ENCODE measurements at places on chromosomes 16 and 17.

DNA sequence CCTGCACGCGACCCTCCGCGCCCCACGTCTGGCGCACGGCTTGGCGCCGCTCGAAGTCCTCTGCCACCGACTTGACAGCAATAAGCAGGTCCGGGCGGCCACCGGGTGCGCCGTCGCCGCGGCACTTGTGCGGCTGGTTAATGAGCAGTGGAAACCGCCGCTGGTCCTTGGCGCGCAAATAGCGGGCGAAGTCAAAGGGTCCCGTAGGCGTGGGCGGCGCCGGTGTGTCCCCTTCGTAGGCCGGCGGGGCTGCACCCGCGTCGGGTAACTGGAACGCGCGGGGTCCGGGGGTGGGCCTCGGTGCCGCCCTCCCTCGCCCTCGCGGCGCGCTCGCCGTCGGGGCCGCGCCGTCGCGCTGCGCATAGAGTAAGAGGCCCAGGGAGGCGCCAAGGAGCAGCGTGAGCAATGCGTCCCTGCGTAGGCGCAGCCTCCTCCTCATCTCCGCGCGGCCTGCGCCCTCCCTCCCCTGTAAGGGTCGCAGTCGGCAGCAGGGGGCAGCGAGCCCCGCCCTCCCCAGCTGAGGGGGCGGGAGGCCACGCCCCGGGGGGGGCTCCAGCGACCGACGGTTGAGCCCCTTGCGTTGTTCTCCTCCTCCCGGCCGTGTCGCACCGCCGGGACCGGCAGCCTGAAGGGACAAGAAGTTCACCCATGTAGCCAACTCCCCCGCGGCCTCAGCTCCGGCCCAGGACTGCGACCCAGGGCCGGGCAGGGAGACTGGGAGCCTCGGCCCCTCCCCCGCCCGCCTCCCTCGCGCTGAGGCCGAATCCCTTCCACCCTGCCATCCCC lies 558 bp downstream of the B3GNT9 start:
- peaks cover 46% of the 10 kb centered on the region for H3K36me3 ChIP-seq
- H3K4me1 ChIP-seq = peaks cover 33% of the 10 kb centered on the region
- H3K27me3 ChIP-seq = peaks cover 21% of the 10 kb centered on the region
- no peak overlapping the region for H3K27ac ChIP-seq
- DNase-seq = peak; percentile 76
- peak overlapping the region; percentile 60 for H3K4me3 ChIP-seq

- H3K4me3 ChIP-seq = no peak overlapping the region
- H3K27ac ChIP-seq = no peak overlapping the region
- no peak for DNase-seq
- H3K4me1 ChIP-seq = peaks cover 2% of the 10 kb centered on the region
Observed at GRCh38 chr17:56983366-56983765, 5.4 kb downstream of the SCPEP1 start.

- peaks cover 72% of the 10 kb centered on the region for H3K36me3 ChIP-seq
- no peak for DNase-seq
- no peaks in the 10 kb centered on the region for H3K27me3 ChIP-seq
- peaks cover 2% of the 10 kb centered on the region for H3K4me1 ChIP-seq
Observed at GRCh38 chr17:13003454-13003851, 14.4 kb downstream of the ELAC2 start.

- no peak for DNase-seq
- H3K36me3 ChIP-seq = no peaks in the 10 kb centered on the region
- no peak overlapping the region for H3K4me3 ChIP-seq
- no peak overlapping the region for H3K27ac ChIP-seq
Observed at GRCh38 chr16:9384141-9384540, 292.7 kb downstream of the HAPSTR1 start.

GRCh38 chr16:27174007-27174406 lies 29.3 kb upstream of the KDM8 start:
- DNase-seq = no peak
- peaks cover under 1% of the 10 kb centered on the region for H3K4me1 ChIP-seq
- no peak overlapping the region for H3K27ac ChIP-seq

GRCh38 chr17:76689859-76690258 lies 20.9 kb downstream of the MXRA7 start:
- DNase-seq = no peak
- H3K27ac ChIP-seq = no peak overlapping the region
- H3K4me1 ChIP-seq = peaks cover 61% of the 10 kb centered on the region
- no peaks in the 10 kb centered on the region for H3K27me3 ChIP-seq
- H3K4me3 ChIP-seq = no peak overlapping the region
- H3K36me3 ChIP-seq = peaks cover 30% of the 10 kb centered on the region

DNA sequence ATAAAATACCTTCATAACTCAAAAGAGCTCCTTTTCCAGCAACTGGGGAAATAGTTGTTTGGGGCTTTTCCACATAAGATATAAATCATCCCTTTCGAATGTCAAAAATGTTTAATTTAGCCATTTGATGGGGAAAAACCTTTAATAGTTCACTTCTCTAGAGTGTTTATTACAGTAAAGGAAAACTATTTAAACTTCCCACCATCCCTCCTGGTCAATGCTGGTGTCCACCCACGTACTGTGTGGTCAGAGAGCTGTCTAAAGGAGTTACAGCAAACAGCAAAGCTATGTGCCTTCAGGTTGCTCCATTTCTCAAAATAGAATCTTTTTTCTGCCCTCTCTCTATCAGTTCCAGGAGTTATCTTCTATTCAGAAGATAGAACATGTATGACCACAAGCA lies 33.5 kb downstream of the KANSL1 start:
- peak; percentile 64 for DNase-seq
- no peaks in the 10 kb centered on the region for H3K27me3 ChIP-seq
- peaks cover 16% of the 10 kb centered on the region for H3K4me1 ChIP-seq
- peaks cover 3% of the 10 kb centered on the region for H3K36me3 ChIP-seq

DNA sequence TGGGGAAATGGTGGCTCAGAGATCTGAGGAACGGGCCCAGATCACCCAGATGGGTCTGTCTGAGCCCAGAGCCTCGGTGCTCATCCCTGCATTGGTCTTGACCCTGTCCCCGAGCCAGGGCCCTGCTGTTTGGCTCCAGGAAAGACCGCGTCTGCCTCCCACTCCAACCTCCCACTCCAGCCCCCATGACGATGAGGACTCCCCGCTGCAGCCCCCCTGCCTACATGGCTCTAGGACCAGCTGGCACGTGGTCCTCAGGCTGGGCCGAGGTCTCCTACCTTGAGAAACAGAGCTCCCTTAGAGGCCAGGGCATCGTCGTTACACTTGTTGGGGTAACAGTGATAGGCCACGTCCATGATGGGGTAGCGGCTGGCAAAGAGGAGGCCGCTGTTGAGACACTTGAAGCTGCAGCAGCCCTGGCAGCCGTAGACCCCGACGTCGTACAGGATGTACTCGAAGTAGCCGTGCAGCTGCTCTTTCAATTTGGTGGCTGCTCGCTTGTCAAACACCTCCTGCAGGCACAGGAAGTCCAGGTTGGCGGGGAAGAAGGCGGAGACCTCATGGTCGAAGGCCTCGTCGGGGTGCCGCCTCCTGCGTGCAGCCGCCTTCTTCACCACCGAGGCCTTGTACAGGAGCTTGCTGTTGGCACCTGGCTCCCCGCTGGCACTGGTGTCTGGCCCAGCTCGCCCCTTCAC lies 59.9 kb downstream of the PRMT7 start:
- H3K27me3 ChIP-seq = peaks cover 33% of the 10 kb centered on the region
- no peak overlapping the region for H3K4me3 ChIP-seq
- H3K4me1 ChIP-seq = peaks cover 7% of the 10 kb centered on the region
- no peaks in the 10 kb centered on the region for H3K36me3 ChIP-seq

DNA sequence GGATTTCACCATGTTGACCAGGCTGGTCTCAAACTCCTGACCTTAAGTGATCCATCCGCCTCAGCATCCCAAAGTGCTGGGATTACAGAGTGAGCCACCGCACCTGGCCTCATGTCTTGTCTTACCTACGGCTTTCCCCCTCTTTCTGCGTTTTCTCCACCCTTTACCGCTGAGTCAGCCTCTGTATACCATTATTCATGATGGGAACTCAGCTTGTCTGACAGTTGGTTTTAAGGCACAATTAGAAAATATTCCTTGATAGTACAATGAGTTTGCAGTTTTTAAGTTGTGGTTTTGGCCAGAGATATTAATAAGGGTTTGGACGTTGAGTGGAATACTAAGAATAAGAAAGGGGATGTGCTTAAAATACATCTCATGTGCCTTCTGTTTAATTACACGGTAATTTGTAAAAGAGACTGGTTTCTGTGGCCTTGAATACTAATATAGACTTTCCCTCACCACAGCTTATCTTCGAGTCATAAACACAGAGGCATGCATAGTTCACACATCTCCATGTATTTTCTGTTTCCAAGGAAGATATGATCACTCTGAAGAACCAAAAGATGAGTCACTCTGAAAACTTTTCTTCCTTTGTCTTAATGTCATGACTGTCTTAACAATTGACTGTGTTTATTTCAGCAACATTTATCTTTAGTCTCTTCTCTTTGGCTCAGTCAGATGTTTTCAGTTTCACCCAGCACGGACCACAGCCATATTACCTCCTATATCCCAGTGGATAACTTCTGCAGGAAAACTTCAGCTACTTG lies 54.4 kb downstream of the PITPNC1 start:
- H3K27ac ChIP-seq = peak overlapping the region; percentile 66
- no peaks in the 10 kb centered on the region for H3K27me3 ChIP-seq
- peaks cover 2% of the 10 kb centered on the region for H3K4me1 ChIP-seq
- peak; percentile 91 for DNase-seq
- no peaks in the 10 kb centered on the region for H3K36me3 ChIP-seq

GRCh38 chr17:63676584-63676983 lies 23.3 kb downstream of the LIMD2 start:
- H3K36me3 ChIP-seq = peaks cover 43% of the 10 kb centered on the region
- peaks cover 7% of the 10 kb centered on the region for H3K4me1 ChIP-seq
- DNase-seq = no peak
- H3K4me3 ChIP-seq = no peak overlapping the region
- no peaks in the 10 kb centered on the region for H3K27me3 ChIP-seq
- H3K27ac ChIP-seq = no peak overlapping the region

- no peaks in the 10 kb centered on the region for H3K27me3 ChIP-seq
- H3K4me1 ChIP-seq = no peaks in the 10 kb centered on the region
- H3K36me3 ChIP-seq = no peaks in the 10 kb centered on the region
- DNase-seq = no peak
- H3K27ac ChIP-seq = no peak overlapping the region
- no peak overlapping the region for H3K4me3 ChIP-seq
Observed at GRCh38 chr16:50123417-50123816, 29.7 kb upstream of the TENT4B start.

GRCh38 chr16:18800293-18800692 lies 1.1 kb downstream of the ARL6IP1 start:
- no peak for DNase-seq
- H3K4me1 ChIP-seq = peaks cover 7% of the 10 kb centered on the region
- no peaks in the 10 kb centered on the region for H3K27me3 ChIP-seq
- H3K27ac ChIP-seq = peak overlapping the region; percentile 63
- H3K36me3 ChIP-seq = peaks cover 27% of the 10 kb centered on the region

DNA sequence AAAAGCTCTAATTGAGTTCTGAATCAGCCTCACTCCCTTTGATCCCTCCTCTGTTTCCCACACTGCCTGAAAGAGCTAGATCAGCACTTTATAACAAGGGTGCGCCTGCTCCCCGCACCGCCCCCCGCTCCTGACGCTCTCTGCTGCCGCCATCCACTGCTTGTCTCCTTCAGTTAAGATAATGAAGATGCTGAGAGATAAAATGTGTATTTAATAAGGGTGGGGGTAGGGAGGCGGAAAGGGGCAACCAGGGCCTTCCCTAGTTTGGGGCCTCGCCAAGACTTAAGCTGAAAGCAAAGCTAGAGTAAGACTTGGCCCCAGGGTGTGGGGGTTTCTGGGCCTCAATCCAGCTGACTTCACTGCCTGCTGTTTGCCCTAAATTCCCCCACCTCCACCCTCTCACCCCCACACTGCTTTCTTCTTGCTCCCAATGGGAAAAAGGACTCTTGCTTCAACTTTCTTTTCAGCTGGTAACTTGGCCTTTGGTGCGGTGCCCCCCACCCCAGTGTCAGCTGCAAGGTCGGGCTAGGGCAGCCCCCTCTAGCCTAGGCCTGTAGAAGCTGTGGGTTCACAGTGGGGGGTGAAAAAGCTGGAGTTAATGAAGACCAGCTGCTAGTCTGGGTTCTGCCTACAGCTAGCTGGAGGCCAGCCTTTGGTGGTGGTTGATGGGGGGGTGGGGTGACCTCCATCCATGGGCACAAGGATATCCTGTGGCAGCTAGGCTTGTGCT lies 1.8 kb upstream of the RARA start:
- H3K36me3 ChIP-seq = no peaks in the 10 kb centered on the region
- peaks cover 52% of the 10 kb centered on the region for H3K4me1 ChIP-seq
- peak overlapping the region; percentile 20 for H3K27ac ChIP-seq
- DNase-seq = peak; percentile 74

GRCh38 chr16:58652741-58653140 lies 23.1 kb upstream of the CNOT1 start:
- no peak overlapping the region for H3K27ac ChIP-seq
- H3K27me3 ChIP-seq = peaks cover 13% of the 10 kb centered on the region
- DNase-seq = peak; percentile 40

GRCh38 chr17:29133121-29133713 lies 47.0 kb downstream of the MYO18A start:
- no peaks in the 10 kb centered on the region for H3K27me3 ChIP-seq
- peaks cover 13% of the 10 kb centered on the region for H3K36me3 ChIP-seq
- H3K4me1 ChIP-seq = peaks cover 36% of the 10 kb centered on the region
- peak overlapping the region; percentile 45 for H3K4me3 ChIP-seq
- H3K27ac ChIP-seq = peak overlapping the region; percentile 70

DNA sequence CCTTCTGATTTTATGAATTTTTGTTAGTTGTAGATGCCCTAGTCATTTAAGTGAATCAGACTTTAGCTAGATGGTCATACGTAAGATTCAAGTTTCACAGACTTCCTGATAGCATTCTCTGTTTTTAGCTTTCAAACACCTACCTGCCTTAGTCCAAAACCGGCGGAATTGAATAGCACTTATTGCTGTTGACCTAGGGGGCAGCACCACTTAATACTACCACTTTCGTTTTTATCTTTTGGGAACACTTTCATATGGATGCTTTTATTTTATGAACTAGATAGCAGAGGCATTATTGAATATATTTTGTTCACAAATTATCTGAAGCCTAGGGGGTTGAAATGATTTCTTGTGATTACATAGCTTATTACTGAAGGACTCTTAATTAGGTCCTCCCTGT lies 31.5 kb downstream of the TADA2A start:
- no peaks in the 10 kb centered on the region for H3K27me3 ChIP-seq
- no peaks in the 10 kb centered on the region for H3K4me1 ChIP-seq
- no peak overlapping the region for H3K4me3 ChIP-seq
- peaks cover 33% of the 10 kb centered on the region for H3K36me3 ChIP-seq

DNA sequence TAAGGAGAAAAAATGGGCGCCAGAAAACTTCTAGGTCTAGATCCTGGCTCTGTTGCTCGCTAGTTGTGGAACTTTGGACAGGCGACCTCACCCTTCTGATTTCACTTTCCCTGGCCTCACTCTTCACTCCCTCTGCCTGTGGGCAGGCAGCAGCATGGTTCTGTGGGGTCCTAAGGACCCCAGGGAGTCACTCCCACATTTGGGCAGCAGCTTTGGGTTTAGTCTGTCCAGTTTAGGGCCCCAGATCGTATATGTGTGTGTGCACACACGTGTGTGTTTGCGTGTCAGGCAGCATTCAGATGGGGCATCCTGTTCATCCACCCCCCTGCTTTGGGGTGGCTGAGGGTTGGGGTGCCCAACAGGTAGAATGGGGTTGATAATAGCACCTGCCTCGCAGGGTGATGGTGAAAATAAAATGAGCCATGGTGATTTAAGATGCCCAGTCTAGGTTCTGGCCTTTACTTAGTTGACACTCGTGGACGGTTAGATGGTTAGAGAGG lies 102.2 kb downstream of the RAB11FIP4 start:
- H3K4me1 ChIP-seq = peaks cover 2% of the 10 kb centered on the region
- DNase-seq = no peak
- H3K27ac ChIP-seq = no peak overlapping the region
- H3K27me3 ChIP-seq = peaks cover 89% of the 10 kb centered on the region
- H3K36me3 ChIP-seq = no peaks in the 10 kb centered on the region
- no peak overlapping the region for H3K4me3 ChIP-seq

GRCh38 chr16:56013962-56014552 lies 138.9 kb upstream of the CES5A start:
- H3K4me1 ChIP-seq = no peaks in the 10 kb centered on the region
- no peak overlapping the region for H3K27ac ChIP-seq
- no peak overlapping the region for H3K4me3 ChIP-seq
- H3K36me3 ChIP-seq = no peaks in the 10 kb centered on the region
- DNase-seq = no peak
- H3K27me3 ChIP-seq = no peaks in the 10 kb centered on the region
